ENCODE measurements at places on chromosomes 1 and 21.

DNA sequence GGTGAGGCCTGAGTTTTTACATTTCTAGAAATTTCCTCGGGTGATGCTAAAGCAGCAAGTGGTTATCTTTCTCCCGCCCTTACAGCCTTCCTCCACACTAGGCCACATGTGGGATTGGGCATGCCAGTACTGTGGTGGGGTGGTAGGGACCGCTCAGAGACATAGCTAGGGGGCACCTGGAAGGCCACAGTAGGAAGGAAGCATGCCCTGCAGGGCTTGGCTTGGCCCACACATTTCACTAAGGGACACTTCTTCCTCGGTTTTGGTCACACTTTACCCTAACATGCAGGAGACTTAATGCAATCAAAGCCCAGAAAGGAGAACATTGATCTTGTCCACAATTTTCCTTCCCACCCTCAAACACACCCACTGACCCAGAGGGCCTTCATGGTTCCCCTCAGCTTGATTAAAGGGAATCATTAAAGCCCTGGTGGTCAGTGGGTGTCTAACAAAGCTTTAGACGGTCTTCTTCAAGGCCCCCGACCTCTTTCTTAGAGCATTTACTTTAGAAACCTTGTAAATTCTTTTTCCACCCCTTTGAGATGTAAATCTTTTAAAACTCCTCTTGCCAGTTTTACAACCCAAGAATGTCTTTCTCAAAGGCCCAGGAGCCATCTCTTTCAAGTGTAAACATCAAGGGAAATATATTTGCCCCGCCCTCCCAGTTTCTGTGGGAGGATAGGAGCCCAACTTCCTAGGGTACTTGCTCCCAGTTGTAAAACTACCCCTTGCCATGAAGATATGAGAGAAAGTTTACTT, 246.4 kb upstream of the PTBP2 start:
- DNase-seq = no peak

DNA sequence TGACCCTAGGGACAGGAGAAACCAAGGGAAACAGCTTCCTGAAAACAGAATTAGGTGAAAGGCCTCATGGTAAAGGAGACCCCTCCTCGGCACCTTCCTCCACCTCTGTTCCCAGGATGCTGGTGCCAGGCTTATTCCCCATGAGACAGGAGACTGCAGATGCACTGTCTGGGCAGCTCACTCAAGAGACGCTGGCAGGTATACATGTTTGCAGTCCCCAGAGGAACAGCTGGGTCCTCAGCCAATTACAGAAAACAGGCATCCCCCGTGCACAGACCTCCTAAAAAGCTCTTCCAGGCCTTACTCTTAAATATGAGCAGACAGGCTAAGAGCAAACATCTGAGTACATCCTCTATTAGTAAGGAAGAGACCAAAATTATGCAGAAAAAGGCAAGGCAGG, 6.5 kb downstream of the CCSAP start:
- no peak for DNase-seq

GRCh38 chr1:183562701-183563100, 27.6 kb downstream of the NCF2 start:
- DNase-seq = no peak

DNA sequence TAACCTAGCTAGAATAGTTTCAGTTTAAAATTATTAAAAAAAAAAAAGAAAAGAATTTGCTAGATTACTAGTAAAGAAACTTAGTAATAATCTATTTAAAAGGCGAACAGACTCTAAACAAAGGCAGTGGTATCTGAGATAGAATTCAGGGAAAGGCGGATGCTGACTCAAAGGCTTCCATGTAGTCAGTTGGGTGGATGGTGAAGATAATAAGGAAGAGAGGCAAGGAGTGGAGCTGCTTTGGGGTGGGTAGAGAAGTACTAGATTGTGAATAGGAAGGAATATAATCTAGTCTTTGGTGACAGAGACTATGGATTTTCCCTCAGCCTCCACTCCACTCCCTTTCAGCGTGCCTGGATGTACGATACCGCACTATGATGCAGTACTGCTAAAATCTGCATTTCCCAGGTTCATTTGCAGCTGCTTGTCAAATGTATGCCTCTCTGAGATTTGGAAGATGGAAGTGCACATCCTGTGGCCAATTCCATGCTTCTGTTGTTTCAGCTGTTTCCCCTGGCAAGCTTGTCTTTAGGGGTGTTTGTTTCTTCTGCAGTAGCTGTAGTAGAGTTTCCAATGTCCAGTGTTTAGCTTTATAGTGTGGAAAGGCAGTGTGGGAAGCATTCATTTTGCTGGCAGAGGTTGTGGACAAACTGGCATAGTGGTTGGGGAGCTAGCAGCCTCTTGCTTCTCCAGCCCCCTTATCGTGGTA, 184.6 kb upstream of the NRIP1 start:
- no peak for DNase-seq

- no peak for DNase-seq
These were observed 142.2 kb downstream of the SLC45A1 start for GRCh38 chr1:8460132-8460544.

GRCh38 chr1:103110701-103111100, 2.4 kb upstream of the COL11A1 start:
- DNase-seq = no peak

DNA sequence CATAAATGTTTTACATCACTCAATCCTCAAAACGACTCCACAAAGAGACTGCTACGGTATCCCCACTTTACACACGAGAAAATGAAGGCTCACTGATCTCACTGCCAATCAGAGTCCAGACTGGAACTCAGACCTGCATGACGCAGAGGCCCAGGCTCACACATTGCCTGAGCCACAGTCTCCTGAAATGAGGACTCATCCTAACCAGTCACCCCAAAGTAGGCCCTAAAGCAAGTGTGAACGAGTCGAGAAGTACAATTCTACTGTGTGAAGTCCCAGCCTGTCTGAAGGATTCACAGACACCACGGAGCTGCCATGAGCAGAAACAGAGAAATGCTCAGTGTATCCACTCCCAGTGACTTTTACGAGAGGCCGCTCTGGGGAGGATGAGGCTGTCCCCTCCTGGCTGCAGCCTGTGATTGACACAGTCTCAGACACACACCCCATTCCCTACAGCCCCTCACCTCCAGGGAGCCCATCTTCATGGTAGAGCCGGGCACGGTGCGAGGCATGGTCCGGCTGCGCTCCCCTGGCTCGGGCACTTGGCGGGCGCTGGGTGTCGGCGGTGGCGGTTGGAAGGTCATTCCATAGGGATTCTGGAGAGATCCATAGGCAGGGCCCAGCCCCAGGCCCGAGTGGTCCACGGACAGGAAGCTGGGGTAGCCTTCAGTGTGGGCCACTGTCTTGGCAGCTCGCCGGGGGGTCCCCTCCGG, 26.7 kb upstream of the COL16A1 start:
- no peak for DNase-seq

DNA sequence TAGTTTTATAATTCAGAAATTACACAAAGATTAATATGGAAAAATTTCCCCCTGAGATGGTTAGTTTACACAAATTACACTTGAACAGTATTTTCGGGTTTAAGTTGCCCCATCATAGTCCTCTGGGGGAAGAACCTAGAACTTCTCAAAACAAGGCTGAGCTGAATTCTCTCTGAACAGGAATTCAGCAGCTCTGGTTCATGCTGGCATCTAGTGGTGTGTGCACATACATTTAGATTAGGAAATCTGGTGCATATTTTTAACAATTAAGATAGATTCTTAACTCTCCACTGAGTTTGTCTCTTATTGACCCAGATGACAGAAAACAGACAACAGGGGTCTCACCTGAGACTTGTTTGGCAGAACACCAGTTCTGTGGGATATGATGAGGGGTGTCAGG, 410.7 kb downstream of the DSCAM start:
- no peak for DNase-seq

DNA sequence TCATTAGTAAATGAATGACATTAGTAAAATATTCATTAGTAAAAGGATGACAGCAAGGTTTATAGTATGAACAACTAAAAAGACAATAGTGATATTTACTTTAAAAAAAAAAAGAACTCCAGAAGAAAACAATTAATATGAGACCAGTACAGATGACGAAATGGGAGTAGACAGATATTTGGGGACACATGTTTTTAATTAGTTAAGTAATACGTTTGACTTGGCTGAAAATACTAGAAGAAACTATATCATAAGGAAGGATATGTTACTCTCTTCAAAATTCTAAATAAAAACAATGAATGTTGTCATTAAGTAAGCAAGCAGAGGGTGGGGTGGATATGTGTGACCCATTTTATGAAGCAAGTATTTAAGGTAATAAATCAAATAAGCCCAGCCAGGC, 61.9 kb downstream of the GPATCH2 start:
- no peak for DNase-seq

DNA sequence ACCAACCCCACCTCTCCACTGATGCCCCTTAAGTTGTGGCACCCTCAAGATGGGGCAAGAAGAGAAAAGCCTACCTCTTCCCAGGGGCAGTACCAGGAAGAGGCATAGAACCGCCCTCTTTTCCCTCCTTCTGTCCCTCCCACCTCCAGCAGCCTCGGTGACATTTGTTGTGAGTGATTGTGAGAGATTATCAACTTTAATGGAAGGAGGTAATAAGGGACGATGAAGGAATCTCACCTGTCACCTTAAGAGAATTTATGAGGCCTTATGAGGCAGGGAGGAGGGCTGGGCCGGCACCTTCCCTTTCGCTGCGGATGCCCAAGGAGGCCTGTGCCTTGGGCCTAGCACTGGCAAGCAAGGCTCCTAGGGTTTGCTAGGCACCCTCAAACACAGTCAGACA, 1.4 kb upstream of the ADGRB2 start:
- DNase-seq = no peak

DNA sequence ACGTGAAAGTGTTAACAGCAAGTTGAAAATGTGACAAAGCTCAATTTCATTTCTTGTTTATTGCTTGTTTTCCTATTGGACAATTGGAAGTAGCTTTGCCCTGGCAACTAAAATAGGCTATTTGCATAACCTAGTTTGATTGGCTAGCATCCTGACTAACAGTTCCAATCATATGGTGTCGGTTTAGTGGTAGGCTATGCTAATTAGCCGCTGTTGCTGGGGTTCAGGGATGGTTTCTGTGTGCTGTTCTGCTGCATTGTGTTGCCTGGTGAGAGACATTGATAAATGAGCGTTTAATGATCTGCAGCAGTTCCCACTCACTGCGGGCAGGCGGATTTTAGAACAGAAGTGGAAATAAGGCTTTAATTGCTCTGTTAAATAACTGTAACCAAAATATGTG, 68.5 kb downstream of the DYRK1A start:
- DNase-seq = peak; percentile 64

DNA sequence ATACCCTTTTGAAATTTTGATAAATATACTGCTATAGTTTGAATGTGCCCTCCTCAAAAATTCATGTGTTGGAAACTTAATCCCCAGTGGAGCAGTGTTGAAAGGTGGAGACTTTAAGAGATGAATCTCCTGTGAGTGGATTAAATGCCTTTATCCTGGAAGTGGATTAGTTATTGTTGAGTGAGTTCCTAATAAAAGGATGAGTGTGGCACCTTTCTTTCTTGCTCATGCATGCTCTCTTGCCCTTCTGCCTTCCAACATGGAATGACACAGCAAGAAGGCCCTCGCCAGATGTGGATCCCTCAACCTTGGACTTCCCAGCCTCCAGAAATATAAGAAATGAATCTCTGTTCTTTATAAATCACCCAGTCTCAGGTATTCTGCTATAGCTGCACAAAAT, 51.8 kb downstream of the CD160 start:
- DNase-seq = no peak

DNA sequence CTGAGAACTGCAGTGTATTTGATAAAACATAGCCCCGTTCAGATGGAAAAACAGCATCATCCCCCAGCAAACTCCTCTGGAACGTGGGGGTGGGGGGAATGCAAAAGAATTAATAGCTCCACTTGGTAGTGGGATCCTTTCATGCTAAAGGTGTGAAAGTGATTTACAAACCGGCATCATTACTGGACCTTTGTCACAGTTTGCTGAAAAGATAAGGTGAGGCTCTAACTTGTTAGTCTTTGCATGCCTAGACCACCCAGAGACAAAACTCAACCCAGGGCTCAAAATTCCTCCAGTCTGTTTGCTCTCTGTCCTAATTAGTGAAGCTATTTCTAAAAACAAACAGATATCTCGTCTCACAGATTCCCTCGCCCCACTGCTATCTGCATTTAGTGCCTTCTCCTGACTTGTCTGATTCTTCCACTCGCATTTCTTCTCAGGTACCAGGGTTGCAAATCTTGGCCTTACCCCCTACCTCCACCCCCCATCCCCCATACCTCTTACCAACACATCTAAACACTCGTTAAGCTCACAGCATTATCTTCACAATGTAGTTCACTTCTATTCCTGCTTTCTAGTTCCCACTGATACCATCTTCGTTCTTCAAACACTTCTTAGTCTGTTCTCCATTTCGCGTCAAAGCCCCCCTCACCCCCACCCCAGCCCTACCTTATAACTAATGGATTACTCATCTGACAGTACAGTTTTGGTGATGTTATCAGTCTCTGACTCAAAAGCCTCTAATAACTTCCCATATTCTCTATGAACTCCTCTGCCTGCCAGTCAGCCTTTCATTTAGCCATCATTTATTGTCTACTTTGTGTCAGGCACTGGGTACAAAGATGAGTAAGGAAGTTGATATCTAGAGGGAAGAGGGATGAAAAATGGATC, 11.8 kb downstream of the IER5 start:
- DNase-seq = no peak

Data from dorsolateral prefrontal cortex (tissue), 122 donors.